ENCODE measurements at places on chromosomes 2 and 18.

- no peak for DNase-seq
Measured at GRCh38 chr2:147483911-147484310, 360.9 kb upstream of the ACVR2A start.

DNA sequence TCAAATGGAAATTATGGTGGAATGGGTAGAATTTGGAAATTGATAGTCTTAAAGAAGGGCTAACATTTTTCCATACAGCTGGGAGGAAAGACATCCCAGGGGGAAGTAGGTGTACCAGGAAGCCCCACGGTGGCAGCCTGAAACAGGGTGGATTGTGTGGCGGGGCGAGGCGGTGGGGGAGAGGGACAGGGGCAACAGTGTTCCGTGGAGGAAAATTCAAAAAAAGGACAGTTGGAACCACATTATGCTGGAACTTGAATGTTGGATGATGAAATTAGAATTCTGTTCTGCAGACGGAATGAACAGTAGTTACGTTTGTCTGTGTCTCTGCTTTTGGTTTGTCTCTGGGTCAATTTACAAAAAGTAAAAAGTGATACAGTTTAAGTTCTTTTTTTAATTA, 10.6 kb upstream of the CIB4 start:
- DNase-seq = no peak

GRCh38 chr2:117933884-117934354, 80.0 kb downstream of the CCDC93 start:
- DNase-seq = no peak

DNA sequence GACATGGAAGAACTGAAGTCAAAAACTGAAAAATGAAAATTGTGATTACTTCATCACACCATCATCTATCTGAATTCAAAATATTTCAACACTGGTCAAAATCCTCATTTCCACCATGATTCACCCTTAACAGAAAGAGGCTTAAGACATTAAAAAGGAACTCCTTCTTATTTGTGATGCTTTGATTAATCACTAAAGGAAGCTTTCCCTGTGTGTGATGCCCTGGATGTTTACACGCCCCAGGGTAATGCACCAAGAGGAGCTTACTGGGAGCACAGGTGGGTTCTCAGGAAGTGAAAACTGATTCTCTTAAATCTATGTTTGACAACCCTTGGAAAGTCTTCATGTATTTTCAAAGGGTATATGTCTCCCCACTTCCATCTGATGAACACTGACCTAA, 11.5 kb downstream of the GRB14 start:
- no peak for DNase-seq
